ENCODE measurements at places on chromosomes 5 and 9.

DNA sequence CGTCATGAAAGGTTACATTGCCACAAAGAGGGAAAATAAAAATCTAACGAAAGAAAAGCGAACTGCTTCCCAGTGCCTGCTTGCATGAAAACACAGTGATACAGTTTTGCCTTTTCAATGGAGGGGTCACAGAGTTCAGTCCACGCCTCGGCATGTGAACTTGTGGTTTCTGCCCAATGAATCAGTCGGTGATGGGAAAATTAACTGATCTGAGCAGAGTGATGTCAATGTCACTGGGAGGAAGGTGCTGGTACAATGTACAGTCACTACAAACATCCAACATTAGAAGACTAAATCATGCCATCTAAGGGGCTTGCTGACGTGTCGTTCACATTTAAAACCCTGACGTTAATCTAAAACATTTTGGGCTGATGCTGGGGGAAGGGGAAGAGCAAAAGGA, 151.8 kb upstream of the MSX2 start:
- DNase-seq: no peak

DNA sequence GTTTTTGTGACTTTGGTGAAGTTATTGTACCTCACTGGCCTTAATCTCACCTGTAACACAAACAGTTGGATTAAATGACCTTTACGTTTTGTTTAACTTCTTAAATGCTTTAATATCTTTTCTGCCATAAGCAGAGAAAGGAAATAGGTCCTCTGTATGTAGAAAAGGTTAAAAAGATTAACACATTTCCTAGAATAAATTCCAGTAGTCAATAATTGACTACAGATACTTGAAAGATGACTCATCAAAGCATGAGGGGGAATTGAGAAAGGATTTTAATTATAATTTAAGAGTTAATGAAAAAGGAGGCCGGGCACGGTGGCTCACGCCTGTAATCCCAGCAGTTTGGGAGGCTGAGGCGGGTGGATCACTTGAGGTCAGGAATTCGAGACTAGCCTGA, 35.8 kb upstream of the CMYA5 start:
- DNase-seq: no peak

- no peak for DNase-seq
These were observed 24.2 kb downstream of the WNK2 start for GRCh38 chr9:93207860-93208734.

DNA sequence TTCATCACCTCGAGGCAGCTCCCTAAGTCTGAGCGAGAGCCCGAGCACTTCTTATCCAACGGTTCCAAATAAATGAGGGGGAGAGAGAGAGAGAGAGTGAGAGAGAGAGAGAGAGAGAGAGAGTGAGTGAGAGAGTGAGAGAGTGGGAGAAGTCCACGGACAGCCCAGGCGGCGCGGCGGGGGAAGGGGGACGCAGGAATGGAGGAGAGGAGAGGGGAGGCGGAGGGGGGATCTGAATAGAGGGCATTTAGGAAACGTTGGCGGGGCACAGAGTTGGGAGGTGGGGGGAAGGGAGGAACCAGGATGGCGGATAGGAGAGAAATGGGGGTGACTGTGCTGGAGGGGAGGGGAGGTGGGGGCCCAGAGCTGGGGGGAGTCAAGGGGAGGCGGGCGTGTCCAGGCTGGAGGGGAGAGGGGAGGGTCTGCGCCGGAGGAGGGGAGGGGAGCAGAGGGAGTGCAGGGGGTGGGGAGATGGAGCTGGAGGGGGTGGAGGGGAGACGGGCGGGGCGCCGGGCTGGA, 398 bp upstream of the BASP1 start:
- DNase-seq: no peak

- no peak for DNase-seq
These were observed 94.3 kb upstream of the EQTN start for GRCh38 chr9:27391040-27391895.

DNA sequence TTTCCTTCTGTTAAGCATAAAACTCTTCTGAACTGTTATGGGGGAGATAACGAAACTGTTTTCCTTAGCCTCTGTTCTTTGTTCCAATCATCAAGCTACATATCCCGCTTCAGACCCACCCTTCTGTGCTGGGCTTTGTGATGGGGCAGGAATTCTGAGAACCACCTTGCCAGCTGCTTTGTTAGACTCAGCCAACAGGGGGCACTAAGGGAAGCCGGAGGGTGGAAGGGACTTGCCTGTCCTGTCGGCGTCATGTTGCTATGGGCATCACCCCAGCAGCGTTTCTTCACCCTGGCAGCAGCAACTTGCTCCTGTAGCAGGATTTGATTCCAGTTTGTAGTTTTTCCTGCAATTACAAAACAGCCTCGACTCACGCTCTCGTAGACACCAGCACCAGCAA, 169.1 kb downstream of the CAAP1 start:
- DNase-seq: peak; percentile 23

DNA sequence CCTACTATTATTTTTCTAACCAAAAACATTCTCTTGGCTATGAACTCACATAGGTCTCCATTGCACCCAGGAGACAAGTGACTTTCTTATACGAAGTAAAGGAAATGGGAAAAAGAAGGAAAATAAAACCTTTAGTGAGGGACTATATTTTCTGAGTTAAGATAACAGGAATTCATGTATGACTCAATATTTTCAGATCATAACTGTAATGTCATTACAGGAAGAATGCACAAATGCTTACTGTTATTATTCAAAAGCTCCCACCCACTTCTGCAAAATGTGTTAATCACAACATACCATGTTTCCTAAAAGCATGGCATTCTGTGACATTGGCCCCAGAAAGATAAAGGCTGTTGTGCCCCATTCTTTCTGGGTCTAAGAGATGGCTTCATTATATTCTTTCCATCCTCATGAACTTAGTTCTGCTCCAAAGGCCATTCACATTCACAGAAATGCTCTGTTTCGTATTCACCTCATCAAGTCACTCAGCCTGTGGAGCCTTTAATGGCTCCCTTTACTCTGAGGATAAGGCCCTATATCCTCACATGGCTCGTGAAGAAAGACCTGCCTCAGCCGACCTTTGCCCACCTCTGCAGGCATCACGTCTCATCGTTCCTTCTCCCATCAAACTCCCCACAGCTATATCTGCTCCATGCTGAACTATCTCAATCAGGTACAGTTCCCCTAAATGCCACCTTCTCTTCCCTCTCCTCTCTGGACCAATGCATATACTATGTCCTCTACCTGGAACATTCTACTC, 77.0 kb downstream of the ABCA1 start:
- DNase-seq: no peak

- DNase-seq: no peak
These were observed 111.7 kb downstream of the AP3B1 start for GRCh38 chr5:78182838-78183237.

- no peak for DNase-seq
These were observed 44.1 kb downstream of the SLC22A5 start for GRCh38 chr5:132413567-132413966.

DNA sequence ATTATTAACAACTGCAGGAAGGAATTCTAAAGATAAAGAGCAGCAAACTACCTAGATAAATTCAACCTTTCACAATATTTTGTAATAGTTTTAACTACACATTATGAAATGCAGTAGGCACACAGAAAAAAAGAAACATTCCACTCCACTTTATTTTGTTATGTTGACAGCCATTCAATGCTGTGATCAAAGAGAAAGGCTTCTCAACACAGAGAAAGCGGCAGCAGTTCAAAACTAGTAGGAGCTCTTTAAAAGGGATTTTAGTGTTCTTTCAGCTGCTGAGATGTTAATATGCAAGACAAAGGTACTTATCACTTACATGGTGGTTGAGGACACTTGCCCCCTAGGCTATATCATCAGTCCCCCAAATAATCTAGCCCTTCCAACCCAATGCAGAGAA, 11.6 kb downstream of the CEMIP2 start:
- DNase-seq: no peak

- DNase-seq: no peak
These were observed 2.2 kb downstream of the CCNJL start for GRCh38 chr5:160310140-160310539.

GRCh38 chr5:124979251-124979650, 232.8 kb upstream of the ZNF608 start:
- no peak for DNase-seq

DNA sequence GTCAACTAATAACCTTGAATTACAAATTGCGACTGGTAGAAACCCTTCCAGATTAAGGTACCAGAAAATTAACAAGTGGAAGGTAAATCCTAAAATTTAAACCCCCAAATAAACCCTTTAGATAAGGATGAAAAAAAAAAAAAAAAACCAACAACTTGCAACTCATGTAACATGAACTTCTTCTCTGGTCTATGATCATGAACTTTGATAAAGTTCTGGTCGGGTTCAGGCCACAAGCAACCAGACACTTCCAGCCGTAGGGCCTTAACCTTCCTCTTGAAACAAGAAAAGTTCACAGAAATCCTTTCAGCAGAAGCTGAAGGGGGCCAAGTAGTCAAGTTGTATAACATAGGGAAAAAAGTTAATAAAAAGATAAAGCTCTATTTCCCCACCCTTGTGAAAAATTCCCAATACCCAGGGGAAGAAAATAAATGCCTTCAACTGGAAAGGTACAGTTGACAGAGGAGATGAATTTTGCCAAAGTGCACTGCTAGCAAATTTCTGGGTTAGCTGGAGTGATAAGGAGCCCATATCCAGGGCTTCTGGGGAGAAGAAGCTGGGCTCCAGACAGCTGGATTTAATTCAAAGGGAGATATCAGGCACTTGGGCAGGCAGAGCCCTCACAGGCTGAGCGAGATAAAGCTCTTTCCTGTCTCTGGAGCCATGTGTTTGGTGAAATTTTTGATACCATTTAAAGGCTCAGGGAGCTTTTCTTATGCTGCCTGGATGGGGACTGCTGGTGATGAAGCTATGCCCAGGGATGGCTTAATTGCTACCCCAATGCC, 234.2 kb upstream of the PANK3 start:
- no peak for DNase-seq

- DNase-seq: no peak
These were observed 54.9 kb upstream of the BOD1 start for GRCh38 chr5:173671121-173671949.

DNA sequence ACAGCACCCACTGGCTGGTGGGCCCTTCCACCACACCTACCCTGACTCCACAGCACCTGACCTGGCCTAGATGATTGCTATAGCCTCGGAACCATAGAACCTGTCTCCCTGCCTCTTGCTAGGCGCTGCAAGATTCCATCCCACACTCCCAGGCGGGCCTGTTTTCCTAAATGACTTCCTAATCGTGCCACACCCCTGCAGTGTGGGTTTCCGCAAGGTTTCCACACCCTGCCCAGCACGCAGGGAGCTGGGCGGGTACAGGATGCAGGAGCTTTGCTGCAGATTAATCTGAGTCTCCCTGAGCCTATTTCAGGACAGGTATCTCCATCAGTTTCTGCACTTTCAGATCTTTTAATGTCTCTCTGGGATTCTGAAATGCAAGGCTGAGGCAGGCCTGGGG, 62.9 kb downstream of the SHB start:
- no peak for DNase-seq

GRCh38 chr5:1088031-1088430, 23.8 kb downstream of the SLC12A7 start:
- no peak for DNase-seq

- DNase-seq: no peak
These were observed 84.1 kb downstream of the AMBP start for GRCh38 chr9:113993838-113994540.

GRCh38 chr9:93107151-93107824, 11.3 kb downstream of the CARD19 start:
- DNase-seq: no peak

GRCh38 chr5:134161513-134162395, 15.0 kb downstream of the SKP1 start:
- DNase-seq: no peak

- DNase-seq: no peak
These were observed 1.3 kb downstream of the PCSK5 start for GRCh38 chr9:75891771-75892215.

DNA sequence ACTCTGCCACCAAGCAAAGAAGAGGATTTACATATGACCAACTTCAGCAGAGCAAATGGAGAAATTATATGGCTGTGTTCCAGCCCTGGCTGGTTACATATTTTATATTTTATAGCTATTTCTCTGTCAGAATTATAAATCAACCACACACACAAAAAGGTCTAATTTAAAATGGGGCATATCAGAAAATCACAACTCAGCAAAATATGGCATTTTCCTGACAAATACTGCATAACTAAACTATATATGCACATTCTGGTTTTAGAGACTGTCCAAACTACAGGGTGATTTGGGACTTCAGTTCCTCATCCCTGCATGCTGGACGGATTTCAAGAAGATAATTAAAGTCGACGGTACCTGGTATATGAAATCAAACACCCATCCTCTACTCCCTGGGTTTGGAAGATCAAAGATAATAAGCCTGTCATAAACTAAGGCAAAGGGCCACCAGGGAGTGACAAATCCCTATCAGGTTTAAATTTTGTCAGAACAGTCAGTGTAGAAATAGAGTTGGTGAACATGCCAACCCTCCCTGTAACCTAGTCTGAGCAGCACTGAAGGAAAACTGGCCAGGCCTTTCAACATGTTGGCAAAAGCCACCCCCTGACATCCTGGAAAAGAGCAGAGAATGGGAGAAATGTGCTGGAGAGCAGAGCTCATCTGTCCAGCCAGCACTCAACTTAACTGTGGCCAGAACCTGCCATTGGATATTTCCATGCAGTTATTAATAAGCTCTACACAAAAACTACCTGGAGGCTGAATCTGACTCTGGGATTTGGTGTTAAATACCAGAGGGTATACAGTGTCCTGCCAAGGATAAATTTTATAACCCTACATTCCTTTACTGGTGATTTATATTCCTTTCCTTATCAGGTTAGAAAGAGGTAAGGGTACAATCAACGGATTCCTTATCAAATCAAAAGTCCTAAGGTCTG, 235.7 kb downstream of the ENC1 start:
- no peak for DNase-seq

DNA sequence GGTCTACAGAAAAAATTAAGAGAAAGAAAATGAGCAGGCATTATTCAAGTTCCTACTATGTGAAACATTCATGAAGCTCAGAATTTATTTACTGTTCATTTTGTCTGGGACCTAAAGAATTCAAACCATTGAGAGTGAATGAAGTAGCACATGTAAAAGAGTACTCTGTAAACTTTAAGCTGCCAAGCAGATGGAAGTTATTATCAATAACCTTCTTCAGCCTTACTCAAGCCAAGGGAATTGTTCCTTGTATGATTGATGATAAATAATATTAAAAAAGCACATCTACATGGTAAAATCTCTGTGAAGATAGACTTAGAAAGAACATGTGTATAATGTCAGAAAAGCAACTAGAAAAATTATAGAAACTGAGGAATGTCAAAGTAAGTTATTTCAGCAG, 17.8 kb upstream of the GLIS3 start:
- no peak for DNase-seq

DNA sequence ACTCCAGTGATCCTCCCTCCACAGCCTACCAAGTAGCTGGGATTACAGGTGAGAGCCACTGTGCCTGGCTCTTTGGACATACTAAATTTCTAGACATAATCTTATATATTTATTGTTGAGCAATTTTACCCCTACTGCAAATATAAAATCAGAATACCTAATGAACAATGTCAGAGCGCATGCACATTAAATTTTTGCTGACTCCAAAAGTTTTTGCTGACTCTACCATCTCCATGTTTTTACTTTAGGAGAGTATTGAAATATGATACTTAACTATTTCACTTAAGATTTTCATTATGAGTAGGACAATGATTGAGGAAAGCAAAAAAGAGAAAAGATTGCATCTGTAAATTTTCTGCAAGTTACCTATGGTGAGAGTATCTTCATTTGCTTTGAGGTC, 402.3 kb downstream of the LRRC70 start:
- no peak for DNase-seq
